ENCODE measurements at places on chromosomes 4 and X. TPM values are rescaled to one million over a fixed set of nuclear protein-coding genes. Genes with fewer than 3 reads are reported as not detected.

DNA sequence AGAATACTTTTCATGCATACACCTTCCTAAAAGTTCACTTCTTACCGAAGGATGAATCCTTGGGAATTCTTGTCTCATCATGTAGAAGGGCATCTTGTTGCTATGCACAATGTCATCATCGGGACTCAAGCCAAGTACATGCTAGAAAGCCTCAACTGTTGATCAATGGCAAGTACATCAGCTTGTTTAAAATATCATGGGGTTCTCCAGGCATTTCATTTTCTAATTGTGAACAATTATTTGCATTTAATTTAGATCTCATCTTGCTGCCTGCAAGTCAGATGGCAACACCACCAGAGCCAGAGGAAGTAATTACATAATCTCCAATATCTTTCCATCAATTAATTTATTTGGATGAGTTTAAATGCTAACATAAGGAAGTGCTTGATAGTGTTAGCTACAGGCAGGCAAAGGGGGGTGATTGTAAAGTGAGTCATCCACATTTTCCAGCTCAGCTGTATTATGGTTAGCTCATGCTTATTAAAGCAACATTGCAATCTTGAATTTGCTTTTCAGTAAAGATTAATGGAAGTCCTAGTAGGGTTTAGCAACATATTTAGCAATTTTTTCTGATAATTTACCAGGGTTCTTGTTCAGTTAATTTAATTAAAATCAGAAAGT is 356.5 kb downstream of the CBLL2 start:
- DNase-seq, result peak; percentile 6

GRCh38 chr4:110902500-110902899 is 279.6 kb upstream of the PITX2 start:
- peak; percentile 27 for DNase-seq

DNA sequence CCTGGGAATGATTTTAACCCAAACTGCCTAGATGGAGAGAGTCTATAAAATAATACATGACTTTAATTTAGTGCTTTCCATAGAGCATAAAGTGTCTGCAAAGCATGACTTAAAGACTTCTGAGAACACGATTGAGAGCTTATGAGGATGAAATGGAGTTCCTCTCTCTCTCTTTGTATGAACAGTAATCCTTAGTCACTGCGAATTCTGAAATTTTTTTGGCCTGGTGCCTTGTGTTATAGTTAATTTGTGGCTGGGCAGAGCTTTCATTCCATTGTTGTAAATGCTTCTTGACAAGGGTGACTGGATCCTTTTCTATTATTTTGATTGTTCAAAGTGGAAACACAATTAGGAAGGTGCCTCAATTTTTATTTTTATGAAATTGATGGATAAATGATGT is 179.5 kb downstream of the CEP135 start:
- no peak for DNase-seq

- DNase-seq, result peak; percentile 53
Measured at GRCh38 chrX:10769195-10769594, 148.8 kb upstream of the MID1 start.

Gene CXCL5
- total RNA-seq, result not detected

GRCh38 chr4:109588176-109588575 is 28.1 kb downstream of the MCUB start:
- no peak for DNase-seq

- no peak for DNase-seq
Measured at GRCh38 chrX:40887476-40887875, 152.1 kb upstream of the MED14 start.

DNA sequence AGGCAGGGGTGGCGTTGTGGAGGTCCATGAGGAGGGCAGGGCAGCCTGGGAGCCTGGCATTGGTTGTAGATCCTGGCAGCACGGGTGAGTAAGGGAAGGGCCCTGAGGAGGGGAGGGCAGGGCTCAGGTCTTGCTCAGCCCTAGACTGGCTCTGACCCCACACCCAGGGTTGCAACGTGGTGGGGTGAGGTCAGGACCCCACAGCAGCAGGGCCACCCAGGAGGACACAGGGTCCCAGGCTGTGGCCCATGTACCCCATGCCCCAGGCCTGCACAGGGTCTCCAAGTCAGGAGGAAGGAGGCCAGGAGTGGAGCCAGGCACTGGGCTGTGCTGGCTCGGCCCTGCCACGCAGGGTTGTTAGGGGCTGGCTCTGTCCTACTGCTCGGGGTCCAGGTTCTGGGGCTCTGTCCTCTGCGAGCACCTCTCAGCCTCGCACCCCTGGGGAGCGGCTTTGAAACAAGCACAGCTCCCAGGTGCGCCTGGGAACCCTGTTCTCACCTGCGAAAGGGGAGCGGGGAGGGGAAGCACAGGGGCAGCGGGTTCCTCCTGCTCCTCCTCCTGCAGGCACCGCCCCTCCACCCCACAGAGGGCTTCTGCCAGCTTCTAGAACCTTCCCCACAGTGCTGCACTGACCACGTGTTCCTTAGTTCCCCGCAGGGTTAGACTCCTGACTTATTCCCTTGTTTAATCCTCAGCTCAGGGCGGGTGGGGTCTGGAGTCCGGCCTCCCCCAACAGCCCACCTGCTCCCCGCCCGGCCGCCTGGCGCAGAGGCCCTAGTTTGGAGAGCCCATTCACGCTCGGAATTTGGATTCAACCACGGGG is 20.4 kb downstream of the MSANTD1 start:
- DNase-seq, result no peak

DNA sequence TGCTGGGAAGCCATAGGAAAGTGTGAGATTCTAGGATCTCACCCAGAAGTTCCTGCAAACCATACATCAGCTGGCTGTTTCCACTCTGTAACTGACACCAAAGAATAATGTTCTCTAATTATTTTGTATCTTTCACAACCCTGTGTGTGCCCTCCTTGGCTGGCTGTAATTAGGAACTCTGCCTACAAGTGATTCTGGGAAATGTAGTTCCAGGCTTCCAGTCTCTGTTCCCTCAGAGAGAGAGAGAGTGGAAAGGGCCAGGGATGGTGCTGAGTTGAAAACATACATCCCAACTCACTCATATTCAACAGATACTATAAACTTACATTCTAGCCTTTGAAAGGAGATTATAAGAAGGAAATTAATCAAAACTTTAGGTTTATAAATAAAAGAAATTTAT is 57.5 kb upstream of the C1QTNF7 start:
- DNase-seq, result no peak

GRCh38 chr4:107467461-107467860 is 252.6 kb downstream of the PAPSS1 start:
- DNase-seq, result no peak

All from H4 (cell line).